ENCODE measurements at places on chromosomes 11 and 22.

GRCh38 chr11:118980191-118980881 is 8.8 kb downstream of the FOXR1 start:
- no peak for DNase-seq

DNA sequence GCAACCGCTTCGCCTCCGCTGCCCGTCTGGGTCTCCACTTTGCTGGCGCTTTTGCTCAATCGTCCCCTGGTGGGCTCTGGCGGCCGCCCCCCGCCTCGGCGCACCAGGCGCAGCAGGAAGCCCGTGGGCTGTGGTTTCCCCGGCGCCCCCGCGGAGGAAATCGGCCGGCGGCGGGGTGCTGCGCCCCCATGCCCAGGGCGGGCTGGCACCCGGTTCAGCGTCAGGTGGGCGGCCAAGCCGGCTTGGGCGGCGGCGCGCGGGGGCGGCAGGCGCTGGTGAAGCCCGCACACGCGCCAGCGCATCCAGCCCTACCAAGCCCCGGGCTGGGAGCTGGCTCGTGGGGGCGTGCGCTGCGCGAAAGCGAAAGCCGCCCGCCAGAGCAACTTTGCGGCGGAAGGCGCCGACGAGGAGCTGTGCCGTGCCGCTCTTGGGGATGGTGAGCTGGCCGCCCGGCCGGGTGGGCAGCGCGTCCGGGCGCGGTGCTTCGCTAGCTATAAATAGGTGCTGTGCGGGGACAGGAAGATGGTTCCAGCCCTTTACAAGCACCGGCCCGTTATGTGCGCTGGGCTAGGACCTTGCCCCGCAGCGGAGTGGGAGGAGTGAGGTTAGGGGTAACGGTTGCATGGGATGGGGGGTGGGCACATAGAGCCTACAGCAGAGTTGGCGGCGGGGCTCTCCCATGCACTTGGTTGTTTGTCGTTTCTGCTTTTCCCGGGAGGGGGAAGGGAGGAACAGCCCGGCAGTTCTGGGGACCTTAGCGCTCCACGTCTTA is 25.0 kb upstream of the SUSD2 start:
- peak; percentile 53 for DNase-seq

DNA sequence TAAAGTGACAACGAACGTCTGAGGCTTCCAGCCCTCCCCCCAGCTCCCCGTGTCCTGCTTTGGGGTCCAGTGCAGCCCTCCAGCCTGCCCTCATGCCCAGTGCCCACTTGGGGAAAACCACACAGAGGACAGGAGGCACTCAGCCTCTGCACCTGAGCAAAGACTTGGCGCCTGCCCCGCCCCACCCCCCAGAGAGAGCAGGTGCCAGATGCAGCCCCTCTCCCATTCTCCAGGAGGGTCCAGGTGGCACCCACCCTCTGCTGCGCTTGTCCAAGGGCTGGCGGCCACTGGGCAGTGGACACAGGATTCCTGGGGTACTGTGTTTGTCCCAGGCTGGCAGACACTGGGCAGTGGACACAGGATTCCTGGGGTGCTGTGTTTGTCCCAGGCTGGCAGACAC is 15.7 kb downstream of the RNH1 start:
- no peak for DNase-seq

DNA sequence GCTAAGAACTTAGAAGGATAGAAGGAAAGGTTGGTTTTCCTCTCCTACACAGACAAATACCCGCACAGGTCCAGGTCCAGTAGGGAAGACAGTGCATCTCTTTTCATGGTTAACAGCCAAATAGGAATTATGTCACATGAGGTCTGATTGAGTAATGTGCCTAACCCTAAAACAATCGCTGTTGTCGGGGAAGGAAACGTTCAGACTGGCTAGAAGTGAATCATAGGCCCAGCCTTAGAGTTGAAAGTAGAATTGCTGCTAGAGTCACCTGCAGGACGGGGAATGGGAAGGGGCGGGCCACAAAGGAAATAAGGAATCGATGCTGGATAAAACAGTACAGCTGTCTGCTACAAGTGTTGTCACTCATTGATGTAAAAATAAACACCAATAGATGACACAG is 12.4 kb upstream of the HTATIP2 start:
- no peak for DNase-seq

DNA sequence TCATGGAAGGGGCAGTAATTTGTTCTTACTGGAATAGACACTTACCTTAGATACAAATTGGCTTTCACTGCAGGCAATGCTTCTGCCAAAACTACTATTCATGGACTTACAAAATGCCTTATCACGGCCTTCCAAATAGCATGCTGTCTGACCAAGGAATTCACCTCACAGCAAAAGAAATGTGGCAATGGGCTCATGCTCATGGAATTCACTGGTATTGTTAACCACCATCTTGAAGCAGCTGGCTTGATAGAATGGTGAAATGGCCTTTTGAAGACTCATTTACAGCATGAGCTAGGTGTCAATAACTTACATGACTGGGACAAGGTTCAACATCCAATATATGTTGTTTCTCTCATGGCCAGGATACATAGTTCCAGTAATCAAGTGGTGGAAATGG is 21.9 kb downstream of the OR5B21 start:
- DNase-seq, result no peak

- no peak for DNase-seq
Measured at GRCh38 chr11:27237643-27238042, 125.4 kb downstream of the CCDC34 start.

DNA sequence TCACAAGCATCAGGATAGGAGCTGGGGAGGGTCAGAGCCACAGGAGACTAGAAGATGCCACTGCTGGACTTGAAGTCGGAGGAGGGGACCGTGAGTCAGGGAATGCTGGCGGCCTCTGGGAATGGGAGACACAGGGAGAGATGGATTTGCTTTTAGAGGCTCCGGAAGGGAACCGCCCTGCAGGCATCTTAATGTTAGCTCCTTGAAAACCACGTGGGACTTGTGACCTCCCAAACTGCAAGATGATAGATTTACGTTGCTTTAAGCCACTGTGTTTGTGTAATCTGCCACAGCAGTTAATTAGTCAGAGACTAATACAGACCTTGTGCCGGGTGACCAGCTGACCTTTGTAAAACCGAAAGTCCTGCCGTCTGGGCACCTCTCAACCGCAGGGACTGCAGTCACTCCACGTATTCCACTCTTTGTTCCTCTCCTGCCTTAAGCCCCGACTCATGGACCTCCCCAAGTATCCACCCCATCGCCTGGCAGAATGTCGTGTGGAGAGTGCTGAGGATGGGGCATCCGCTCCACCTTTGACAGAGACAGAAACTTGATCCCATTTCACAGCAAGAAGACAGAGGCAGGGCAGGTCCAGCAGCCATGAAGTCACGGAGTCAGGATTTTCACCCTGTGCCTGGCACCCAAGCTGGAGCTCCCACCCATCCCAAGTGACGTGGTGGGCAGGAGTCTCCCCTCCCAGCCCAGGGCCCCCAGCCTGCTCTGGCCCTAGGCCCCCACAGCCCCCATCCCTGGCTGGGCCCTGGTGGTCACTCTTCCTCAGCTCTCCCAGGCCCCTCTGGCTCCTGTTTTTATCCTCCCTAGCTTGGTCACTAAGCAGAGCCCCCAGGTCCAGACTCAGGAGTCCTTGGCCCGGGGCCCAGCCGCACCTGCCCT is 19.4 kb upstream of the CTSD start:
- DNase-seq, result no peak

DNA sequence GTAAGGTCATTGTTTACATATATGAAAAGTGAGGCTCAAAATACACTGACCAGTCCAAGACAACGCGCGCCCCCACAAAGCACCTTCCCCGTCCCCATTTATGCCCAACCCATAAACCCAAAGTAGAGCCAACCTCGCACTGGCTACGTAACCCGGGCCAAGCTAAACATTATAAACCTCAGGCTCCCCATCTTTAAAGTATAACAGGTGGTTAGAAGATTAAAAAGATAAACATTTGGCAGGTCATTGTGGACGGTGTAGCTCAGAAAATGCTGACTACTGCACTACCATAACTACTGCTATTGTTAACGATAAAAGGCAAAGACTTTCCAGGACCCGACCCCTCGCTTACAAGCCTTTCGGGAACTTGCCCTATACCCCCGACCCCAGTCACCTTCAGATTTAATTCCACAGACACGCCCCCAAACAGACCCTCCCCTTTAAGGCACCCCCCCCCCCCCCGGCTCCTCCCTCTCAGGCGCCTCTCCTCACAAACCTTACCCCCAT is 470 bp downstream of the NUMA1 start:
- no peak for DNase-seq

GRCh38 chr22:27740202-27740748 is 61.3 kb downstream of the MN1 start:
- no peak for DNase-seq

- DNase-seq, result no peak
Measured at GRCh38 chr11:76210931-76211851, 4.9 kb upstream of the WNT11 start.

GRCh38 chr11:131748151-131749050 is 378.0 kb downstream of the NTM start:
- peak; percentile 52 for DNase-seq

GRCh38 chr11:35563484-35564244 is 38.2 kb upstream of the PAMR1 start:
- DNase-seq, result no peak

DNA sequence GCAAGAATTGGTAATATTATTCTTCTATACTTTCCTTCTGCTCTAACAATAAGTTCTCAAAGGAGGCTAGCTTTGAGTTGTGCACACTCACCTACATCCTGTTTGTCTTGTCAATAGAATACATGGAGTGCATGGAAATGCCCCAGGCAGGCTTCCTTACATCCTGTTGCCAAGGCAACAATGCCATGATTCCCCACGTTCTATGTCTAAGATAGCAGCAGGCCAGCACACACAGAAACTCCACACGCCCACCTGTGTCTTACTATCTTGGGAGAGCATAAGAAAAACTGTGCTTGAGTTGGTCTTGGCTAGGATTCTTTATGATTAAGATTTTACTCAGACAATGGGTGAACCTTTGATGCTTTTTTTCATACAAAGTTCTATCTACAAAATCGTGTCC is 379.2 kb downstream of the AASDHPPT start:
- no peak for DNase-seq

- no peak for DNase-seq
Measured at GRCh38 chr11:10641912-10642697, 51.5 kb downstream of the IRAG1 start.

DNA sequence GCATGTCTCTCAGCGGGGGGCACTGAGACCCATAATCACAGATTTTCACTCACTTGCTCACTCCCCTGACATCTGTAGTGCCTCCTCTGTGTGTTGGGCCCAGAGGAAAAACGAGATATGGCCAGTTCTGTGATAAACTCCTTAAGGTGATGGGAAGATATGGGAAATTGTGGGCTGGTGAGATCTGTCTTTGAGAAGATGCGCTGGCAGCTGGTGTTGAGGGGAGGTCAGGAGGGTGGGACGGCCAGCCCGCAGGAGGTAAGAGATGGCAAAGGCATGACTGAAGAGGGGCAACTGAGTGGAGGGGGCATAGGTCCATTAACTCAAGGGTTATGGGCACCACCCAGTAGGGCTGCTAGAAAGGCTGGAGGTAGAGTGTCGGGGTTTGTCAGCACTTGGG is 60.1 kb upstream of the CLTCL1 start:
- no peak for DNase-seq
